ENCODE measurements at places on chromosomes 2 and 18. TPM values are rescaled to one million over a fixed set of nuclear protein-coding genes. Genes with fewer than 3 reads are reported as not detected.

Gene SLC4A5
- 1.4 TPM for polyA plus RNA-seq

Gene IL1RL1
- 0.66 TPM for polyA plus RNA-seq

Gene KCNIP3
- 7.1 TPM for polyA plus RNA-seq

Gene GLI2
- polyA plus RNA-seq, result 28.9 TPM

Gene IL37
- polyA plus RNA-seq, result not detected

Gene NPPC
- polyA plus RNA-seq, result 4.7 TPM

Gene MRPL33
- 107 TPM for polyA plus RNA-seq

Gene FMNL2
- polyA plus RNA-seq, result 35.3 TPM

Gene PJVK
- 10.8 TPM for polyA plus RNA-seq

Gene ANO7
- 0.67 TPM for polyA plus RNA-seq

- DNase-seq, result no peak
These were observed 44.3 kb downstream of the BARD1 start for GRCh38 chr2:214765180-214765579.

GRCh38 chr18:44342946-44343345 lies 337.7 kb upstream of the SETBP1 start:
- no peak for DNase-seq

DNA sequence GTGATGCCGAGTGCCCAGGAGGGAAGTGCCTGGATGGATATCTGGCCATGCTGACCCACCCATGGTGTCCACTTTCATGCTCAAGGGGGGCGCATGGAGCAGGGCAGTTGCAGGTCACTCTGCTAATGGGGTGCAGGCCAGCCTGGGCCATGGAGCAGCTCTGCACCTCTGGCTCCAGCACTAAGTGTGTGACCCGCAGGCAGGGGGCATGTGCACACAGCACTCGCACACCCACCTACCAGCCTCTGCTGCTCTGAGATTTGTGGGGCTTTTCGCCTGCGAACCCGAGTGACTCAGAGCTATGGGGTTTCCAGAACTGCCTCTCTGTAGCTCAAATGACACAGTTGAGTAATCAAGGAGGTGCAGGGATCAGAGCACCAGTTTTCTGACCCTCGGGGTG lies 66.2 kb downstream of the CYP26B1 start:
- DNase-seq, result no peak

- DNase-seq, result no peak
These were observed 94.4 kb downstream of the RAPH1 start for GRCh38 chr2:203440671-203441070.

DNA sequence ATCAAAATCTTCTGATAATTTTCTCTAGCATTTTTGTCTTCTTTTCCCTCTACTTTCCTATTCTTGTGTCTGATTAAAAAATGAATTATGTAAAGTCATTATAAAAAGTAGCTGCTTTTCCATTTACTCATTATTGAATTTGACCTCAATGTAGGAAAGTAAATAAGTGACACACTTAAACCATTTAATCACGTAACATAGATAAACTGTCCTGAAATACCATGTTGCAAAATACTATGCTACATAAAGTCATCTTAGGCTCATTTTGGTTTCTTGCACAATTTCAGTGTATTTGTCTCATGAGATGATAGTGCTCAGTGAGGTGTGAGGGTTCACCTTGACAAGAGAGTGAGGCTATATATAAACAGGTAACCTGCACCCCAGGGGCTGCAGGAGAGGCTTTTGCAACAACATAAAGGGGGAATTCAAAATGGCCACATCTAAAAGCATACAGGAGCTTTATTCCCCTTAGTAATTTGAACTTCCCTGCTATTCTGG lies 502.7 kb downstream of the RNF144A start:
- DNase-seq, result no peak

DNA sequence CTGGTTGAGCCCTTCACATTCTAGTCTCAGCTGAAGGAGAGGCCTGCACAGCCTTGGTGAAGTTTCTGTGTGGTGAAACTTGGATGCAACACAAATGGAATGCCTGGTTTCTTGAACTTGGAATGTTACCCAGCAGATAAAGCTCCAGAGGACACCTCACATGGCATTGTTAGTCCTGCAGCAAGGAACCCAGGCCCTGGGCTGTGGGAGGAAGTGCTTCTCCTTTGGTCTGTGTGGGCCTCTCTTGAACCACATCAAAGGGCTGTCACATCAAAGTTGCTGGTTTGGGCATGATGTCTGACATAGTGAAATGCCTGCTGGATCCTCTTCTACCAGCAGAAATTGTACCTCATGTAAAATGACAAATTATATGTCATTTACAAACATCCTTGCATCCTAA lies 198.5 kb downstream of the FHOD3 start:
- no peak for DNase-seq

DNA sequence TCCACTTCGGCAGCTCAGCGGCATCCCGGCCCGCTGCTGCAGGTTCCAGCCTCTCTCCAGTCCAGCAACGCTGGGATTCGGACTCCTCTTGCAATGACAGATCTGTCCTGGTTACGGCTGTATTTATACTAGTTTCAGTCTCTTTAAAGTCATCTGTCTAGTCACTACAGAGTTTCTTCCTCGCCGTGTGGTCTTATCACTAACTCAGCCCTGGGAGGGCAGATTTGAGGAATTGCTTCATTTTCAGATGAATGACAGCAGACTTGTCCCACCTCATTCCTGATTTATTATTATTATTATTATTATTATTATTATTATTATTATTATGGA lies 2.2 kb downstream of the KLHL29 start:
- no peak for DNase-seq

DNA sequence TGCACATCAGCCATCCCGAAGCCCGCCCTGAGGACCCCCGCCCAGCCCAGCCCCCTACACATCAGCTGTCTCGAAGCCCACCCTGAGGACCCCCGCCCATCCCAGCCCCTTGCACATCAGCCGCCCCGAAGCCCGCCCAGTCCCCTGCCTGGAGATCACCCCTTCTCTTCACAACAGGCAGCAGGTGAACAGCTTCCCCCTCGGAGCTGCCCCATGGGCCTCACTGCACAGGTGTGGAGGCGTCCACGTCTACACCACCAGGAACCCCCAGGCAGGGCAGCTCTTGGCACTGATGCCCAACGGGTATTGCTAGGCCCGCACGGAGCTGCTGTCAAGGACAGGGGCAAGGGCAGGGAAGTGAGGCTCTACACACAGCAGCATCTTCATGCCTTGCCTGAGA lies 137.6 kb downstream of the HDAC4 start:
- DNase-seq, result no peak

DNA sequence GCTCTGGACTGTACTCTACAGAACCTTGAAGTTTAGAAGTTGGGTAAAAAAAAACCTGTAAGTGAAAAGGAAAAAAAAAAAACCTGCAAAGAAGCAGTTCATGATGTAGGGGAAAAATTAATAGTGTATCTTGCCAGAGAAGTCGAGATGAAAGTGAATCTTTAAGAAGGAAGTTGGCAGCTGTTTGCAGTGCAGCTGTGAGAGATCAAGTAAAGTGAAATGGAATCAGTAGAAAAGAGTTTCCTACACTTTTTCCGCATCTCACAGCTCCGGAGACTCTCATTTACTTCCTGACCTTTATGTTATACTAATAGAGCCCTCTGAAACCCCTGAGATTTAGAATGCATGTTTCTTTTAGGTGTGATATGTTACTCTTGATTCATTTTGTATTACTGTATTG lies 19.2 kb downstream of the RNMT start:
- DNase-seq, result peak; percentile 63

GRCh38 chr2:177155631-177156030 lies 57.0 kb upstream of the HNRNPA3 start:
- no peak for DNase-seq

- DNase-seq, result no peak
These were observed 25.5 kb upstream of the CEP68 start for GRCh38 chr2:65030476-65031332.

- DNase-seq, result no peak
These were observed 499.2 kb upstream of the FAM98A start for GRCh38 chr2:34098256-34098655.

DNA sequence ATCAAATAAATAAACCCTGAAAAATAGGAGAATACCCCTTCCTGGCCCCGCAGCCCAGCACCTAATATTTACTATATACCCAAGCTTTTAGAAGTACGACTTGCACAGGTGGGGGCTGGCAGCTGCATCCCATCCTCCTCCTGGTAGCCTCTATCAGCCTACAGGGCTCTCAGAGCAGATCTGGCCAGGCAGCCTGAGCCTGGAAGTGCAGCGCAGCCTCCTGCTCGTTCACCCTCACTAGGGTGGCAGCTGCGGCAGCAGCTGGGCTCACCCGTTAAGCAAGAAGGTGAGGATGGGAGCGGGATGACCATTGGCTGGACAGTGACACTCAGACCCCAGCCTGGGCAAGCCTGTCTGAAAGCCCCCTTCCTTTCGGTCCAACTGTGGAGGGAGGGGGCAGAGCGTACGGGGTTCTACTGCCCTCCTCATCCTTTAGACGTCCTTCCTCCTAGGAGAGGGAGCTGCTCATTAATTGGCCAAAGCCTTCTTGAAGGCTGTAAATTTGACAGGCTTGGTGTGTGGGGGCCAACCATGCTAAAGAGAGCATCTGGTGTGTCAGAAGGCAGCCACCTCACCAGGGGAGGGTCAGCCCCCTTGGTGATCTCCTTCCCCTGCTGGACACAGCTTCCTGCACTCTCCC lies 23.3 kb downstream of the MPHOSPH10 start:
- no peak for DNase-seq

DNA sequence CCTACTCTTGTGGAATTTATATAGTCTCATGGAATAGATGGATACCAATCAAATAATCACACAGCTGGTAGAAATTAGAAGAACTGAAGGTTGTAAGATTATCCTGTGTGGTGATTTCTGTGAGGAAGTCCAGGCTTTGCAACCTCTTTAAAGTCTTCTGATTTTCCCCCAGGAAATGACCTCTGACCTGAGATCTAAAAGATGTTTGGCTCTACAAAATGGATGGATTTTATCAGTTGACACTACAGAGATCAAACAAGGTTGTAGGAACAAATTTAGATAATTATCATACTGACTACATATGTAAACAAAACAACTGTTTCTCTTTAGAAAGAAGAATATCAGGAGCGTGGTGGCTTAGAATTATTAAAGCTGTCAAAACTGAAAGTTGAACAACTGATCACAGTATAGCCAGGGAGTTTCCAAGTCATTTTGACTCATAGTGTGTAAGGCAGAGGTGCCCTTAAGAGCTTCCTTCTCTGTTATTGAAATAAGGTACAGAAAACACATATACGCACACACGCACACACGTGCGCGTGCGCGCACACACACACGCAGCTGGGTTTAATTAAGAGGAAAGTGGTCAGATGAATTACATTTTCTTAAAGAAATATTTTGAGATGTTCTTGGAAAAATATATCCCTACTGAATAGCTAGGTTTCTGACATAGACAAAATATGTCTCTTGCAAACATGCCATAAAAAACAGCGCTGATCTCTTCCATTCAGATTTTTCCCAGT lies 35.5 kb upstream of the PELI1 start:
- DNase-seq, result peak; percentile 57

- peak; percentile 63 for DNase-seq
These were observed 144.4 kb downstream of the GFPT1 start for GRCh38 chr2:69242651-69243051.

DNA sequence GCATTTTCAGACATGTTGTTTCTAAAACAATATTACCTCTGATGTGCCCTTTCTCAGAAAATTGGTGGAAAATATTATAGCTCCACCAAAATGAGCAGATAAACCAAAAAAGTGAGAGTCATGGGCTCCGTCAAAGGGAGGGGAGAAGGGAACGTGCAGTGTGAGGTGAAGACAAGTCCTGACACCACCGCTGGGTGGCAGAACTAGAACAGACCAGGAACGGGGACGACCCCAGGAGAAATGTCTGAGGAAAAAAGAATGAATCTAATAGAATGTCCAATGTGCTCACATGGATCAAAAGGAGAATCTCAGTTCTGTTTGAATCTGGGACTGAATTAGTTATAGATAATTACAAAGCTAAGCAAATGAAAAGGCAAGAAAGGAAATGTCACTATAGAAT lies 22.6 kb upstream of the BCL2 start:
- DNase-seq, result no peak

GRCh38 chr2:240510513-240511210 lies 47.1 kb downstream of the ANKMY1 start:
- no peak for DNase-seq

- no peak for DNase-seq
These were observed 22.3 kb downstream of the PECR start for GRCh38 chr2:216059233-216059834.

GRCh38 chr18:39845631-39846030 lies 2109.4 kb upstream of the PIK3C3 start:
- no peak for DNase-seq

GRCh38 chr2:240806006-240806405 lies 14.0 kb downstream of the KIF1A start:
- DNase-seq, result no peak

GRCh38 chr2:28296904-28297303 lies 95.8 kb upstream of the FOSL2 start:
- DNase-seq, result no peak
